CD4-positive, alpha-beta T cell treated with Interleukin-6 at 100 ng/mL for 8 hours (primary cell): ENCODE measurements at places on chromosomes 13 and 19.

DNA sequence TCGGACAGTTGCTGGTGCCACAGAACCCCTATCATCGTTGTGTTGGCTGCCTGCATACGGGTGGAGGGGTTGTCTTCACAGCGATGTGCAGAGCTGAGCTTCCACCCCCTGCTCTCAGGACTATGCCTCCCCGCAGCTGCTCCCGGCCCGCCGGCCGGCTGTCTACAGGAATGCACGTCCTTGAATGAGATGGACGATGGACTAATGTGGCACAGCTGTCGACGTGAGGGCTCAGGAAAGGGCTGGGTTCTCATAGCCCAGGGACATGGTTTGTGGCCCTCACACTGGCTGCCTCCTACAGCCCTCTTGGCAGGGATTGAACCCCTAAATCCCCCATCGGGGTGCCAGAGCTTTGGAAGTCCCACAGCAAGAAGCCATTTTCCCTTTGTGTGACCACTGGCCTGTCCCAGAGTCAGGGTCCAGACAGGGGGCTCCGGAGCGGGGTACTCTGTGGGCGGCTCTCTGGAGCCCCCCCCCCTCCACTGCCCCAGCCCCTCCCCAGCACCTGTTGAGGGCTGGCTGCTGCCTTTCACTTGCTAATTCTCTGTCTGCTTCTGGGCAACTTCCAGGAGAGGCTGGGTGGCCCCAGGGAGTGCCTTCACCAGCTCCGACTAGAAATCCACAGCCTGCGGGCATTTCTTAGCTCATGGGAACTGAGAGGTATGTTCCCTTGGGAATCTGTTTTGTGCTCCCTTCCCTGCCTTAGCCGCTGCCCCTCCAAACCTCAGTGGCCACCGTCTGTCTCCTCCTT lies 40.2 kb downstream of the TSSK6 start:
- DNase-seq = no peak

DNA sequence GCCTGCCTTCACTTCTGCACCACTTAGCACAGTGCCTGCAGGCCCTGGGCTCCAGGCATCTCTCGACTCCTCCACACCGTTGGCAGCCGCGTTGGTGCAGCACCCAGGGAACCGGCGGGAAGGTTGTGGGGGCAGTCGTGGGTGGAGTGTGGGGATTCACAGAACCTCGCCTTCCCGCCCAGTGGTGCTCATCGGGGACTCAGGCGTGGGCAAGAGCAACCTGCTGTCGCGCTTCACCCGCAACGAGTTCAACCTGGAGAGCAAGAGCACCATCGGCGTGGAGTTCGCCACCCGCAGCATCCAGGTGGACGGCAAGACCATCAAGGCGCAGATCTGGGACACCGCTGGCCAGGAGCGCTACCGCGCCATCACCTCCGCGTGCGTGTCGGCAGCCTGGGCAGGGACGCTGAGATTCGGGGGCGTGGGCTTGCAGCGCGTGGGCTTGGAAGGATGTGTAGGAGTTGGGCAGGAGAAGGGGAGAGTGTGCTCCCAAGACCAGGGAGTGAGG lies 9.6 kb downstream of the RAB11B start:
- DNase-seq = no peak

DNA sequence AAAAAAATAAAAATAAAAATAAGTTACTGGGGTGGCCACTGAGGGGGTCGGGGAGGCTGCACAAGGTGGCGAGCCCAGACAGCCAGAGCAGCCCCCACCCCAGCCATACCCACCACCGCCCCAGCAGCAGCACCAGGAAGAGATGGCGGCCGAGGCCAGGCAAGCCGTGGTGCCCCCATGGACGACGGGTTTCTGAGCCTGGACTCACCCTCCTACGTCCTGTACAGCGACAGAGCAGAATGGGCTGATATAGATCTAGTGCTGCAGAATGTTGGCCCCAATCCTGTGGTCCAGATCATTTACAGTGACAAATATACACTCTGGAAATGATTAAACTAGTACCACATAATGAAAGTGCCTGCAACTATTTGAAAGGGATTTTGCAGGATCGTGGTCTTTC lies 71.6 kb upstream of the ZDHHC20 start:
- no peak for DNase-seq

DNA sequence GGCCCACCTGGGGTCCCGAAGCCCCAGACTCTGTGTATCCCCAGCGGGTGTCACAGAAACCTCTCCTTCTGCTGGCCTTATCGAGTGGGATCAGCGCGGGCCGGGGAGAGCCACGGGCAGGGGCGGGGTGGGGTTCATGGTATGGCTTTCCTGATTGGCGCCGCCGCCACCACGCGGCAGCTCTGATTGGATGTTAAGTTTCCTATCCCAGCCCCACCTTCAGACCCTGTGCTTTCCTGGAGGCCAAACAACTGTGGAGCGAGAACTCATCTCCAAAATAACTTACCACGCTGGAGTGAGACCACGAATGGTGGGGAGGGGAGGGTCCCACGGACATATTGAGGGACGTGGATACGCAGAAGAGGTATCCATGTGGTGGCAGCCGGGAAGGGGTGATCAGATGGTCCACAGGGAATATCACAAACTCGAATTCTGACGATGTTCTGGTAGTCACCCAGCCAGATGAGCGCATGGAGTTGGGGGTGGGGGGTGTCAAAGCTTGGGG lies 1.0 kb upstream of the ICAM5 start:
- DNase-seq = no peak

DNA sequence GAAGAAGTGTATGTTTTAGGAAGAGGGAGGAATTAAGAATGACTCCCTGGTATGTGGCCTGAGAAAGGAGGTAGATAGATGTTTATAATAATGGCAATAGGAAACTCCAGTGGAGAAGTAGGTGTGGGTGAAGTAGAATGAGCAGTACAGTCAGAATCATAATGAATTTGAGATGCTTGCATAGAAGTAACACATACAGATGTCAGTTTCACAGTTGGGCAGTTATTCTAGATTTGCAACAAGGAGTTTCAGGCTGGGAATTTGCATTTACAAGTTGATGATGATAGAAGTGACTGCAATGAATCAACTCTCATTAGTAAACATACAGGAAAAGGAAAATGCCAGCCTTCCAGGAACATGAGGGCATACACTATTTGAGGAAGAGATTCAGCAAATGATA lies 149.0 kb downstream of the SLITRK1 start:
- DNase-seq = no peak

GRCh38 chr19:48495396-48495795 lies 16.2 kb downstream of the LMTK3 start:
- no peak for DNase-seq

GRCh38 chr13:51825165-51825592 lies 19.8 kb downstream of the TMEM272 start:
- peak; percentile 66 for DNase-seq

DNA sequence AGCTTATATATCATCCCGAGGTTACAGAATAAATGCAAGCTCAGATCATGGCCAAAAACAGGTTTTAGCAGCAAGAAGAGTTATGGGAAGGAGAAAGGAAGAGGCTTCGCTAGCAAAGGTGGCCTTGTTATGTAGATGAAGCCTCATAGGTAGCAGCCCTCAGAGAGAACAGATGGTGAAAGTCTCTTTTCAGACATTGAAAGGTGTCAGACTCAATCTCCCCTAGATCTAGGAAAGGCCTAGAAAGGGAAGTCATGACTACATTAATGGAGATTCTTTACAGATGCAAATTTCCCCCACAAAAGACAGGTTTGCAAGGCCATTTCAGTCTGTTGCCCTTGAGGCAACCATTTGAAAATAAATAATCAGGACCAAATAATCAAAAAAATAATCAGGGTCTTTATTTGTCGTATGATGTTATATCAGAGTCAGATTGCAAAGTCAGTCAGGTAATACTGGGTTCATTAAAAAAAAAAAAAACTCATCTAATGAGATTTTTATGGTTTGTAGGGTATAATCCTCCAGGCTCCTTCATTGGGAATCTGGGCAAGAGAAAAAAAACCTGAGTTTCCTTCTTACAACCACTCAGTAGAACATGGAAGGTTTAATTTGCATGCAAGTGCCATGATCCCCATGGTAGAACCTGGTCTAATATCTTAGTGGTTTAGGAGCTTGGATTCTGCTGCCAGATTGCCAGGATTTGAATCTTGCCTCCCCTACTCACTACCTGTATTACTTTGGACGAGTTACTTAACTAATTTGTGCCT lies 50.8 kb upstream of the HTR2A start:
- DNase-seq = no peak

- no peak for DNase-seq
Measured at GRCh38 chr13:58329746-58330145, 698.2 kb downstream of the PCDH17 start.

GRCh38 chr13:75620020-75620419 lies 16.1 kb upstream of the LMO7 start:
- no peak for DNase-seq

DNA sequence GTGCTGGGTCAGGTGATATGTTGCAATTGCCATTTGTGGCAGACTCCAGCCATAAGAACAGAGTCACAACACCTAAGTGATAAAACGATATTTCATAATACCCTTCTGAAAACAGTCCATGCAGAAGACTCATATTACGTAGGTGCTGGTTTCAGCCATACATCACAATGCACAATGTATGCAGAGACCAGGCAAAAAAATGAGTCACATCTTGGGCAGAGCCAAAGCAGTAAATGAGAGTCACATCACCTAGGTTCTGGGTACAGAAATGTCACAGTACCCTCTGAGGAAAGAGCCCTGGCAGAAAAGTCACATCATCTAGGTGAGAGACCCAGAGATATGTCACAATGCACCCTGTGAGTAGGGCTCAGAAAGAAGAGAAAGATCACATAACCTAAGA lies 125.2 kb upstream of the ZNF91 start:
- no peak for DNase-seq

DNA sequence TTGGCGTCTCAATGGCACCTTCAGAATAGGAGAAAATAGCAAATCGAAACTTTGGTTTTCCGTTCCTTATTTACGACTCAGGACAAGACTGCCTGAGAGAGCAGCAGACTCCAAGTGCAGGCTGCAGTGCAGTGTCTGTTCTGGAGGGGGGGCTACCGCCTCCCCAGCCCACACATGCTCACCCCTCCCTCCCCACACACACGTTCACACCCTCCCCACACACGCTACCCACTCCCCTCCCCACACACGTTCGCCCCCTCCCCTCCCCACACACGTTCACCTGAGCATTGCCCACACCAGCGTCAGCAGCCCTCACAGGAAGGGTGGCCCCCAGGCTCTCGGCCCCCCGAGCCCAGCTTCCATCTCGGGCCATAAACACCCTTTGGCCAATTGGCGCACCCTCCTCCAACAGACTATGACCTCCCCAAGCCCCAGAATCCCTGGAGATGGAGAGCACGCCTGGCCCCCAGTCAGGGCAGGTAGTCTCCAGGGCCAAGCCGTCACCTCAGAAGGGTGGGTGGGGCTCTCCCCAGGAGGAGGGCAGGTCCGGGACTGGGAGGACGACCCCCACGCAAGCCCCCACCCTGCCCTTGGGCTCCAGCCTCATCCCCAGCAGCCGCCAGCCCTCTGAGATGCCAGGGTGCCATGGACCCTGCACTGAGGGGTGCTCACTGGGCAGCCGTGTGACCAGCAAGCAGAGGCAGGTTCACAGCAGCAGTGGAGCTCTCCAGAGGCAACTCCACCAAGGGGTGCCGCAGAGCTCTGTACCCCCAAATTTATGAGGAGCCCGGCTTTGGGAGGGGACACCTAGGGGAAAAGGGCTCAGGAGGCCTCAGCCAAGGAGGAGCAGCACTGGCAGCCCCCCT lies 27.5 kb downstream of the RASA3 start:
- DNase-seq = no peak

GRCh38 chr19:41913538-41914423 lies 14.5 kb downstream of the ERFL start:
- no peak for DNase-seq

- no peak for DNase-seq
Measured at GRCh38 chr13:45833242-45833641, 18.3 kb downstream of the SIAH3 start.
